MCF 10A (cell line): ENCODE measurements at places on chromosomes 3 and 15. TPM values are rescaled to one million over a fixed set of nuclear protein-coding genes. Genes with fewer than 3 reads are reported as not detected.

Gene CCR9
- total RNA-seq, result not detected in 2 replicates

Gene TMEM212
- not detected in 2 replicates for total RNA-seq

Gene SKOR1
- total RNA-seq, result 0.07 and 0.17 TPM in 2 replicates

Gene LINGO1
- not detected in 2 replicates for total RNA-seq

Gene SEMA3F
- total RNA-seq, result 34.6 and 51.5 TPM in 2 replicates

Gene RASGRF1
- total RNA-seq, result 0.29 and 0.70 TPM in 2 replicates
